Regular cardiac myocyte (primary cell): ENCODE measurements at places on chromosomes 7 and 10. TPM values are rescaled to one million over a fixed set of nuclear protein-coding genes. Genes with fewer than 3 reads are reported as not detected.

GPER1 gene
- 2.7 and 3.1 TPM in 2 replicates for total RNA-seq

RADIL gene
- 0.38 and 0.56 TPM in 2 replicates for total RNA-seq

TMEM236 gene
- under 0.01 TPM in 2 replicates for total RNA-seq

ZNF107 gene
- total RNA-seq: 1.7 and 1.9 TPM in 2 replicates

TRRAP gene
- total RNA-seq: 11.6 and 14.2 TPM in 2 replicates

PNLIPRP3 gene
- total RNA-seq: not detected in 2 replicates

PDK4 gene
- total RNA-seq: 0.58 and 6.5 TPM in 2 replicates

PYROXD2 gene
- 6.5 and 16.6 TPM in 2 replicates for total RNA-seq

ITGA8 gene
- 16.9 and 84.6 TPM in 2 replicates for total RNA-seq

LMTK2 gene
- total RNA-seq: 9.0 and 9.8 TPM in 2 replicates

ELN gene
- 6.2 and 6.9 TPM in 2 replicates for total RNA-seq

TCF7L2 gene
- 1.2 and 1.7 TPM in 2 replicates for total RNA-seq

PNLIP gene
- not detected in 2 replicates for total RNA-seq
